ENCODE measurements at places on chromosomes 7 and 10.

DNA sequence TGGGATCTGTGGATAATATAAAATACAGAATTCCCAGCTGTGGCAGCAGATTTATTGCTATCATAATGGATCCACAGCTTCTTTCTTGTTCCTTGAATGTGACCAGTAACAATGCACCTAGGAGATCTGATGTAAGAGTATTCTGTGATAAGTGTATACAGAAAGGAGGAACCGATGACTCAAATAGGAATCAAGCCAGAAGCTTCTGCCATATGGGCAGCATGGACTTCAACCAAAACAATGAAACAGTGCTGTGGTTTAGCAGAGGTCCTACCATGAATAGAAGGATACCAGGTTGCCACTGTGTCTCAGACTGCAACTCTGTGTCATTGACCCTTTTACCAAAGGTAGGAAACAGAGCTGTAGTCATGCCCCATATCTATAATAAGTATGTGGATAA lies 81.8 kb downstream of the PTPRZ1 start:
- no peak for DNase-seq

DNA sequence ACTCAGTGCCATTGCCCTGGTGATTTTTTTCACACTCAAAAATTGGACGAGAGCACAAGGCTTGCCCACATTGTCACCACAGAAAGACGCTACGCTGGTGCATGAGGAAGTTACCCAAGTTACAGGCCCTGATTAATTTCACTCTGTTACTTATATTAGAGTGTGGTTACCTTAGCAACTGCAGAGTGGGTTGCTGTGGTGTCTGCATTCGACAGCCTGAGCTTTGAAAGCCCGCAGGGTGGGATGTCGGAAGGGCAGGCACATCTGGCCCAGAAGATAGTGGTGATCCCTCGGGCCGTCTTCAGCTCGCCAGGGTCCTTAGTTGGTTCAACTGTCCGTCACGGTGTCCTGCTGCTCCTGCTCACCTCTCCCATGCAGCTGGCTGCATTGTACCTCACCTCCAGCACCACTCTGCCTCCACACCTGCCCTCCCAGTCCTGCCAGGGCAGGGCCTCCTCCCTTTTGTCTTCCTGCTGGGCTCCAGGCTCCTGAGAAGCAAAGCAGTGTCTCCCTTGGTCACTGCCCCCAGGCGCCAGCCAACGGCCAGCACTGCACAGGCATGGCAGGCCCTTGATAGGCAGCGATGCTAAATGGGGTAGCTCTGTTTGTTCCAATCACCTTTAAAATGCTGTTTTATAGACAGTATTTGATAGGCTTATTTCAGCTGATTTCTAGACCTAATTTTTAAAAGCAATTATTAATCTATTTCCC lies 167.2 kb downstream of the EBF3 start:
- no peak for DNase-seq

DNA sequence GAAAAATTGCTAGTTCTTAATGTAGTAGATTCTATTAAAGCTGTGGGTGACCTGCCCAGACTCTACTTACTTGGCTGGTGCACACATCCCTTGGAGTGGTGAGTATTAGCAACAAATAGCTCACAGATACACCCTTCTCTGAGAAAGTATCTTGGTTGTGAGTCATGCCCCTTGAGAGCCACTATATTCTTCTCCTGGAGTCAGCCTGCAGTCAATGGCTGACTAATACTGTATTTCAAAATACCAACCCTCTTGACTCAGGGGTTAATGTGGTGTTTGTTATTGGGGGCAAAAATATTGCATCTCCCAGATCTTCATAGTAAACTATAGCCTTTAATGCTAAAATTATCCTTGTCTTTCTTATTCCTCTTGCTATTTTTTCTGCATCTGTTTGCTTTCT lies 354.9 kb downstream of the BMPER start:
- no peak for DNase-seq

DNA sequence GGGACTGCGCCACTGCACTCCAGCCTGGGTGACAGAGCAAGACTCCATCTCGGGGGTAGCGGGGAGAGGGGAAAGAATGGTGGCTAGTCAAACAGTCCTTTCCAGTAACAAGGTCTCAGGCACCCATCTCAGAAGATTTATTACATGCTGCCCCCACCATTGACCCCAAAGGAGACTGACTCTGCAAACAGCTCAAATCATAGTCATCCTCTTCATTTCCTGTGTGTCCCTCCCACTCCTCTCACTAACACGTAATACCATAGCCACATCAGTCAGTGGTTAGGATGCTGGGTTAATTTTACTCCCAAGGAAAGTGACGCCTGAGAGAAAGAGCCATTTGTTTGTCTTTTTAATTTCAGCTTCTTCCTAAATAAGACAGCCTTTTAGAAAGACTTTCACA lies 56.6 kb upstream of the BET1 start:
- no peak for DNase-seq

DNA sequence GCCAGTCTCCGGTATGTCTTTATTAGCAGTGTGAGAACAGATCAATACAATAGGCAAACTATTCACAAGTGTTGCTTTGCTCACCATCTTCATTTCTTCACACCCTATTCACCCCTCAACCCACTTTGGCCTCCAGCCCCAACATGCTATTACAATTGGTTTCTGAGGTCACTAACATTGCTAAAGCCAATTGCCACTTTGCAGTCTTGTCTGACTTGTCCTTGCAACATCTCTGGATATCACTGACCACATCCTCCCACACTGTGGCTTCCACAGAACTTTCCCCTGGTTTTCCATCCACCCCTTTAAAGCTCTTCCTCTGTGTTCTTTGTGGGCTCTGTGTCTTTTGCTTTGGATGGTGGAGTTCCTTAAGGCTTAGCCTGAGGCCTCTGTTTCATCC lies 5.2 kb upstream of the APBB1IP start:
- DNase-seq: no peak

DNA sequence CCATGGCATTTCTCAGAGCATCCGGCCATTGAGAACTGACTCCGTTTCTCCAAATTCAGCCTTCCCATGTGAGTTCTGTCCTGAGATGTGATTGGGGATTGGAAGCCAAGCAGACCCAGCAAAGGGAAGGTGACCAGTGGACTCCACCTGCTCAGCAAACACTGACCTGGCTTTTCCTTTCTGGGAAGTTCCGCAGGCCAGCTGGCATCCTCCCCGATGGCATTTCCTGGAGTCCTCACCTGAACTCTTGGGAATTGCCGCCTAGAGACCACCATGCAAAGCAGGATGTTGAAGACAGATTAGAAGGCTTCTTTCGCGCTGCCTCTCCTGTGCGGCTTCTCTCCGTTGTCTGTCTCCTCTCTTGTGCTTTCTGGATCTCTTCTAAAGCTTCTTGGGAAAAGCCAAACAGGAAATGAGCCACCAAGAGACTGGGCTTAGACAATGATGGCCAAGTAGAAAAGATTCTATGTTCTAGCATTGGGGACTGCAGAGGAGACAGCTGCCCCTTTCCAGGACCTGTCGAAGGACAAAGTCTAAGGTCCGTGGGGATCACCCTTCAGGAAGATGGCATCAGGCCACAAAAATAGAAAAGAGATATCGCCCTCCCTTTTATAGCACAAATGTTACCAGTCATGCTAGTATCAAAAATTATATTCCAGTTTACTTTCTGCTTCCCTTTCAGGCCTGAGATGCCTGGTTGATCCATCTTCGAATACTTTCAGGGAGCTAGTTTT lies 103.7 kb upstream of the INSYN2A start:
- DNase-seq: no peak

DNA sequence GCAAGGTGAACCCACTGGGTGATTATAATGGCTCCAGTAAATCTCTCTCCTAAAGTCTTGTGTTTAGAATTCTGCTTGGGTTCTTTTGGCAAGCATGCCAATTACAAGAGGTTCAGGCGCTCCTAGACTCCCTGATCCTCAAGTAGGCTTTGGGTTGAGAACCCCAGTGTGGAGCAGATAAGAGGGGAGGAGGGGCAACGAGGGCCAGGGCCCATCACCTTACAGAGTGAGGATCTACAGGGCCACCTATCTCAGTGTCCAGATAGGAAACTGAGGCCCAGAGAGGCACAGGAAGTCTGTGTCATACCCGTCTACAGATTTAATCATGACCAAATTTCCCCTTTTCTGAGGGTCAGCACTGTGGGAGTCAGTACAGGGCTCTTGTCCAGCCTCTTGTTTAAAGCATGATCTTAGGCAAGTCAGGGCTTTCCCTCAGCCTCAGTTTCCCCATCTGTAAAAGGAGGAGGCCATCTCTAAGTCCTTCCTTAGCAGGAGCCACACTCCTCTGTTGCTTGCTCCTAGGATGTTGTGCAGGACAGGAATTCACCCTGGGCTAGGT lies 4.4 kb downstream of the TACR2 start:
- no peak for DNase-seq

- DNase-seq: no peak
Observed at GRCh38 chr10:88565072-88565471, 18.0 kb downstream of the RNLS start.

GRCh38 chr7:133293384-133294160 lies 40.7 kb downstream of the EXOC4 start:
- DNase-seq: no peak

DNA sequence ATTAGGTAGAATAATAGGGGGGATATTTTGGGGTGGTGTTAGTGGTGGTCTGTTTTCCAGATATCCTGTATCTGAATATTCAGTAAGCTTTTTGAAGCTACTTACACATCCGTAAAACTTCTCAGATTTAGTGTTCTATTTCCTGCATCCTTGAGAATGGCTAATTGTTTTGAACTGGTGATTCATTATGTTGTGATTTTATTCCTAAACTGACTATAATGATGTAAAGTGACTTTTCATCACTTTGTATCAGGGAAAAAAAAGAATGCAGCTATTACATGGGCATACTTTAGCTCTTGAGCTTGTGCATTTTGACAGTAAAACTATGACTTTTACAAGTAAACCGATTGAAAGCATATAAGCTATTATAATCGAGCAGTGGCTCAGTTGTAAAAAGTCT lies 18.2 kb downstream of the WAC start:
- DNase-seq: no peak

DNA sequence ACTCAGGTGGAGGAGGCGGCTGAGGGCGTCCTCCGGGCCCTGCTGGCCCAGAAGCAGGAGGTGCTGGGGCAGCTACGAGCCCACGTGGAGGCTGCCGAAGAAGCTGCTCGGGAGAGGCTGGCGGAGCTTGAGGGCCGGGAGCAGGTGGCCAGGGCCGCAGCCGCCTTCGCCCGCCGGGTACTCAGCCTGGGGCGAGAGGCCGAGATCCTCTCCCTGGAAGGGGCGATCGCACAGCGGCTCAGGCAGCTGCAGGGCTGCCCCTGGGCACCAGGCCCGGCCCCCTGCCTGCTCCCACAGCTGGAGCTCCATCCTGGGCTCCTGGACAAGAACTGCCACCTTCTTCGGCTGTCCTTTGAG lies 2.8 kb downstream of the TRIM56 start:
- DNase-seq: no peak

GRCh38 chr7:2383543-2384274 lies 19.7 kb upstream of the CHST12 start:
- DNase-seq: no peak

DNA sequence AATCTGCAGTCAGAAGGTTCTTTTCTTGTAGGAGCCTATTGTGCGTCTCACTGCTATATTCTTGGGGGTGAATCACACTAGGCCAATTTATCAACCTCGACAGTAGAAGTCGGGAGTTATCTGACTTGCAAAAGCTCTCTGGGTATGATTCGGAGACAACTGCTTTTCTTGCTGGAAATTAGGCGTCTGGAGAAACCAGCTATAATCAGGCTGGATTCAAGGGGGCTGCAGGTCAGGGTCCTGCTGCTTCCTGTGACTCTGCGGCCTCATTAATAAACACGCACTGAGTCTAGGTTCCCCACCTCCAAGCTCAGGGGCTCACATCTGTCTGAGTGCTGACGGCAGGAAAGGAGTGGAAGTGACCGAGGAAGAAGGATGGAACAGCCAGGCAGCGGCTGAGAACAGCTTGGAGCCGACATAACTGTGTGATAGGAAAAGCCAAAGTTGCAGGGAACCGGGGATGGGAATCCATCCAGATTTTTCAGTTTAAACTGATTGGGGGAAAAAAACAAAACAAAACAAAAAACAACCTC lies 184.6 kb downstream of the FANK1 start:
- no peak for DNase-seq

- no peak for DNase-seq
Observed at GRCh38 chr7:31082017-31082416, 29.9 kb downstream of the ADCYAP1R1 start.

DNA sequence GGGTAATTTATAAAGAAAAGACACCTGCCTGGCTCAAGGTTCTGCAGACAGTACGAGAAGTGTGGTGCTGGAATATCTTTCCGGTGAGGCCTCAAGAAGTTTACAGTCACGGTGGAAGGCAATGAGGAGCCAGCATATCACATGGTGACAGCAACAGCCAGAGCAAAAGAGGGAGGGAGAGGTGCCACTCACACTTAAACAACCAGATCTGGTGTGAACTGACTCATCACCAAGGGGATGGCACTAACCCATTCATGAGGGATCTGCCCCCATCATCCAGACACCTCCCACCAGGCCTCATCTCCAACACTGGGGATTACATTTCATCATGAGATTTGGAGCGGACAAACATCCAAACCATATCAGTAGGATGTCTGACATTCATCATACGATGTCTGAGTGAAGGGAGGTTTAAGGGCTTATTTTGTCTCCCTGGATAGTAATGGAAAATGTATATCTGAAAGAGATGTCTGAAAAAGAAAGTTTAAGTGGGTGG lies 23.5 kb upstream of the KBTBD2 start:
- no peak for DNase-seq

GRCh38 chr7:3860932-3861331 lies 559.9 kb downstream of the SDK1 start:
- no peak for DNase-seq

DNA sequence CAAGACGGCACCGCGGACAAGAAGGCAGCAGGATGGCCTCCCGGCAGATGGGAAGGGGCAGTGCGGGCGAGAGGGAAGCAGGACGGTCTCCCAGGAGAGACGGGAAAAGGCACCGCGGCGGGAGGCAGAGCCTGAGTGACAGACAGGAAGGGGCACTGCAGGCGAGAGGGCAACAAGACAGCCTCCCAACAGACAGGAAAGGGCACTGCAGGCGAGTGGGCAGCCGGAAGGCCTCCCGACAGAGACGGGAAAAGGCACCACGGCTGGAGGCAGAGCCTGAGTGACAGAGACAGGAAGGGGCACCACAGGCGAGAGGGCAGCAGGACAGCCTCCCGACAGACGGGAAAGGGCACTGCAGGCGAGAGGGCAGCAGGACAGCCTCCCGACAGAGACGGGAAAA lies 32.6 kb downstream of the ESYT2 start:
- no peak for DNase-seq

DNA sequence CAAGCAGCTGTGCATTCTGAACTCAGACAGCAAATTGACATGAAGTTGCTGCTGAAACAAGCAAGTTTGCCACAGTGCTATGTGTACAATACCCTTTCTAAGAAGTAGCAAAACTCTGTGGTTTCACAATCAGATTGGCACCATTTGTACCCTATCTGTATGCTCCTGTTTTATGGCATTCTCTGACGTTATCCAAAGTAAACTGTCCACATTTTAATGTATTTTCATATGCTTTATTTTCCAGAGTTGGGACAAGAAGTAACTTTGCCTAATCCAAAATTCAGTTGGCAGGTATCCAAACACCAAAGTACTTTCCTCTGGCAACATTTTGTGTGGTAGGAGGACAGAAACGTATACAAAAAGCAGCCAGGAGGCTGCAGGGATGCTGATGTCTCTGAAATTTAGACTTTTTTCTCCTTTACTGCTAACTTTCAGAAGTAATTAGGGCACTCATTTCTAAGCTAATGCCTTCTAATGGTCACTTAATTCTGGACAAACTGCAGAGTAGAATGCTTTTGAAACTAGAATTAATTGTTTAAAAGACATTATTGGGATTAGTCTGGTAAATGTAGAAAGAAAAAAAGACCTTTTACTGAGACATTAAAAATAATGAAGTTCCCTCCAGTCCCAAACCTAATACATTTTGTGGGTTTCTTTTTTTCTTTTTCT lies 414.7 kb upstream of the NRP1 start:
- no peak for DNase-seq

Measured in stimulated activated CD8-positive, alpha-beta memory T cell treated with anti-CD3 and anti-CD28 coated beads, Interleukin-12 subunit alpha, Interleukin-12 subunit beta, amount 100 ng/mL, for 1 hour (primary cell).